Stimulated activated CD4-positive, alpha-beta T cell treated with anti-CD3 and anti-CD28 coated beads, TNF-alpha, amount 100 ng/mL, for 48 hours (primary cell): ENCODE measurements at places on chromosomes 5 and 9.

DNA sequence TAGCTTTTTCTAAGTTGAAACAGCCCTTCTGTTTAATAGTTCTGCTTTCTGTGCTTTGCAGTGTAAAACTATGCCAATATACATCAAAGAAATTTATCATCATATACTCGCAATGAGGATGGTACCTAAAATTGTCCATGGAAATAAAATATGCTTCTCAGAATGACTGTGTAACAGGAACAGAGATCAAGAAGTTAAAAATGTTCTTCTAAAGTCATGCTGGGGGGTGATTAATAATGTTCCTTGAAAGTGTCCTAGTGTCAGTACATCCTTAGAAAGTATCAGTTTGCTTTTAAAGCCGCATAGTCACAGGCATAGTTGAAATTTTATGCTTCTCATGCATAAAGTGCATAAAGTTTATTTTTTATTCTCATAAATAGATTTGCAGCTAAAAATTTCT lies 4.0 kb upstream of the LRRC70 start:
- DNase-seq, result no peak

- no peak for DNase-seq
These were observed 4.5 kb downstream of the PRRX2 start for GRCh38 chr9:129669946-129670345.

GRCh38 chr5:134101686-134102439 lies 12.6 kb upstream of the TCF7 start:
- DNase-seq, result peak; percentile 66

GRCh38 chr5:158543539-158544387 lies 556.0 kb downstream of the EBF1 start:
- DNase-seq, result no peak

DNA sequence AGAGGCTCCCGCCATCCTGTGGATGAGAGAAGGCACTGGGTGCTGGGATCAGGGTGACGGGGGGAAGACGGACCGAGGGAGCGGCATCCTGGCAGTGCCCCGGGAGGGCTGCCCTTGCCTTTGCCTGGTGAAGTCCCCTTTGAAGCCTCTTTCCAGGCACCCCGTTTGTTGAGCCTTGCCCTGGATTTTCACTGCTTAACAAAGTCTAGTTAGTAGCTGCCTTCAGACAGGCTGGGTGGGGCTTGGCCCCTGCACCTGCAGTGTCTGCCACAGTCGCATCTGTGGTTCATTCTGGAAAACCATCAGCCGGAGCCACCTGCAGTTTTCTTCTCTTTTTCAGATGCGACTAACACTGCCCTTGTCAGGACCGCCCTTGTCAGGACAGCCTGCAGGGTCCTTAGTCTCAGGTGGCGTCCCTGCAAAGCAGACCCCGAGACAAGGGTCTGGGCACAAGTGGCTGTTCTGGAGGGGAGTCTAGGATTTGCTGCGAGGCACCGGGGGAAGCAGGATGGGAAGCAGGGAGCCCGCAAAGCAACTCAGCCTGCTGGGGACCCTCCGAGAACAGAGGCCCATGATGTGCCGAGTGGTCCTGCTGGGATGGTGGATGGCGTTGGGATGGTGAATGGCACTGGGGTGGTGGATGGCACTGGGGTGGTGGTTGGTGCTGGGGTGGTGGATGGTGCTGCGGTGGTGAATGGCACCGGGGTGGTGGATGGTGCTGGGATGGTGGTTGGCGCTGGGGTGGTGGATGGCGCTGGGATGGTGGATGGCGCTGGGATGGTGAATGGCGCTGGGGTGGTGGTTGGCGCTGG lies 147.9 kb upstream of the COL5A1 start:
- no peak for DNase-seq

- no peak for DNase-seq
These were observed 46.3 kb downstream of the AP3S1 start for GRCh38 chr5:115888027-115888426.

GRCh38 chr5:169534939-169535338 lies 48.6 kb upstream of the SPDL1 start:
- DNase-seq, result no peak

DNA sequence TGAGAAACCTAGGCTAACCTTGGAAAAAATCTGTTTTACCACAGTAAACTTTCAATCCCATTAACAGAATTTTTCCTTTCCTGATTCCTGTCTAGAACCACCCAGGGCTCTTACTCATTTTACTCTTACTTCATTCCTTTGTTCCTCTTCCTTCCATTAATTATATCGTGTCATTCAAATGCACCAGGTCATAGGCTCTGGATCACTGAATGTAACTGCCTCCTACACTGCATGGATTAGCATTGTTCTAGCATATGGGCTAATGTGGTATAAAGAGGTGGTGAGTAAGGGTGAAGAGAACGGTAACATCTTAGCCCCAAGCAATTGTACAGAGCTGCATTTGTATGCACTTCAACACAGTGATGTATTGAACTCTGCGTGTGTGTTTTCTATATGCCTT lies 49.5 kb upstream of the SPINK5 start:
- DNase-seq, result no peak

DNA sequence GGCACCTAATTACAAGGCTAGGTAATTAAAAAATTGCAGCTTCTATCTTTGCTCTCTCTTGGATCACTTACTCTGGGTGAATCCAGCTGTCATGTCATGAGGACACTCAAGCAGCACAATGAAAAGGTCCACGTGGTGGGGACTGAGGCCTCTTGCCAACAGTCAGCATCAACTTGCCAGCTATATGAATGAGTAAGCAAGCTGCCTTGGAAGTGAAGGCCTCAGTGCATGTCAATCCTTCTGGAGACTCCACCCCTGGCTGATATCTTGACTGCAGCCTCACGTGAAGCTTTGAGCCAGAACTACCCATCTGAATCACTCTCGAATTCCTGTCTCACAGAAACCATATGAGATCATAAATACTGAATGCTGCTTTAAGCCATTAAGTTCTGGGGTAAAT lies 140.5 kb downstream of the SNX18 start:
- no peak for DNase-seq

GRCh38 chr5:111748304-111748763 lies 8.7 kb downstream of the NREP start:
- no peak for DNase-seq

- no peak for DNase-seq
These were observed 378.8 kb downstream of the OSTF1 start for GRCh38 chr9:75467142-75467541.

GRCh38 chr9:122132539-122132938 lies 27.0 kb downstream of the NDUFA8 start:
- DNase-seq, result no peak

DNA sequence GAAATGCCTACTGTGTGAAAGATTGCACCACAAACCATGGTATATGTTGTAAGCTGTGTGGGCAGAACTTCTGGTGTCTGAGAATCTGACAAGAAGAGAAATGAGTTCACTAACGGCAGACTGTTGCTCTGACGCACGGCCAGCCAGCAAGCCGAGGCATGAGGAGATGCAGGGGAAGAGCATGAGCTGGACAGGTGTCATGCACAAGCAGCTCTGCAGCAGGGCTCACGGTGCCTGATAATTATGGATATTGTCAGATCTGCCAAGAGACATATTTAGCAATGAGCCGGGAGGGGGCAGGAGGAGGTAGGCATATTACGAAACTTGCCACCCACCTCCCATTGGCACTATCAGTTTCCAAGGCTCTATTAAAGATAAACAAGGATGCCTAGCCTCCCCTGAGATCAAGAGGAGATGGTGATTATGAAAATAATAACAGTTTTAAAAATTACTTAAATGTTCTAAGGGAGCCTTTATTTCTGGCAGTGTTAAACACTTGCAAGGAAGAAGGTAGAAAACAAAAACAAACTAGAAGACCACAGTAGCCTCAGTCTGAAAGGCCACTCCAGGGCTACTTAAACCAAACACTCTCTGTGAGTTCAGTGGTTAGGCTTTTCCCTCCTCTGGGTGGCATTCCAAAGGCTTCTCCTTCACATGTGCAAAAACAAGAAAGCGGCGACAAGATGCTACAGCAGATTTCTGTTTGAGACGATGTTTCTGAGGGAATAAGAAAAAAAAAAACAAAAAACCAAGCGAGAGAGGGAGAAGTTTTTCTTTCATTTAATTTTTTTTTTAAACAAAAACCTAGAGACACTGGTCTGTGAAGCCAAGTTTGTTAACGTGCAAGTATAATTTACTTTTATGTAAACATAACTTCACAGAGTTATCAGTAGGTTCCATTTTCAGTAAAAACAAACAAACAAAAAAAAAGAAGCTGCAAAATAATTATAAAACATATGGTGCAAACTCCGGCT lies 339.5 kb downstream of the BNC2 start:
- DNase-seq, result no peak

DNA sequence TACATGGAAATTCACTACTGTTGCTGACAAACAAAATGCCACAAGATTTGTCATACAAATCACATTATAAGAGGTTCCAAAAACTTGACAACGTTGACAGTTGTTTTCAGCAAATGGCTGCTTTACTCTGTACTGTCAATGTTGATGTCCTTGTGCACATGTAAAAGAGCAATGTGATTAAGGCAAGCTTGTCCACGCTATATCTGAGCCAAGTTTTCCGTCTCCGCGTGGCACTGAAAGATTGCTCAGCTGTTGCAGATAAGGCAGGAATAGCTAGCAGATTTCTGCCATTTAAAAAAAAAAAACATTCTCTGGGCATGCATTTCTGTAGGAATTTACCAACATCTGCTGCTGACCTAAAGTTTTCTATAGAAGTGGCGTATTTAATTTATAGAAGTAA lies 46.4 kb upstream of the MEF2C start:
- DNase-seq, result no peak

DNA sequence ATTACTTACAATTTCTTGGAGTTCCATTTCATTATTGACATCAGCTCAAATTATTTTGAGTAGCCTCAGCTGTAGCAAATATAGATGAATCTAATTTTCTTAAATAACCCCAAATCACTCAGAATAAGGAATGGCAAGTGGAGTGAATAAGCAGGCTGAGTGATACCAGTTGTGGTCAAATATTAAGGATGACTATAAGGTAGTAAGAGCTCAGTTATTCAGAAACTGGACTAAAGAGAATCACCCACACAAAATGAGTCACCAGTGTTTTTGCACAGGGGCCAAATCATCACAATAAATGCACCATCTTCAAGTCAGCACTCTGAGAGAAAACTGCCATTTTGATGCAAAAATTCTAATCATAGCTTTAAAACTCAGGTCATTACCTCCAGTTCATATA lies 128.9 kb upstream of the TARS1 start:
- DNase-seq, result no peak

GRCh38 chr5:168359820-168360460 lies 68.5 kb downstream of the WWC1 start:
- DNase-seq, result no peak

- no peak for DNase-seq
These were observed 2.1 kb upstream of the PCDHGA1 start for GRCh38 chr5:141328231-141328630.

GRCh38 chr9:130192382-130192999 lies 20.3 kb downstream of the NCS1 start:
- DNase-seq, result no peak

DNA sequence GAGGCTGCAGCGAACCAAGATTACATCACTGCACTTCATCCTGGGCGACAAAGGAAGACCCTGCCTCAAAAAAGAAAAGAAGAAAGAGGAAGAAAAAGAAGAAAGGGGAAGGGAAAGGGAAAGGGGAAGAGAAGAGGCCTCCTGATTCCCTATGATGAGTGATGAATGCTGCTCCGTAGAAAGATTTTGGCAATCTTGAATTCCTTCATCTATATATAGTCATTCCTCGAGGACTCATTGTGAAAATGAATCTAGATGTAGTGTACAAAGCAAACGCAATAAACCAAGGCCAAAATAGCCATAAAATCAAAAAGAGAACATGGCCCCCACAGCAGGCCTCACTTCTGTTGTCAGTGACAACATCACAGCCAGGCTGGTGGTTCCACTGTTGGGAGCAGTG lies 218.0 kb downstream of the DCP2 start:
- DNase-seq, result no peak

- no peak for DNase-seq
These were observed 96.1 kb downstream of the MRPL36 start for GRCh38 chr5:1703352-1704050.

DNA sequence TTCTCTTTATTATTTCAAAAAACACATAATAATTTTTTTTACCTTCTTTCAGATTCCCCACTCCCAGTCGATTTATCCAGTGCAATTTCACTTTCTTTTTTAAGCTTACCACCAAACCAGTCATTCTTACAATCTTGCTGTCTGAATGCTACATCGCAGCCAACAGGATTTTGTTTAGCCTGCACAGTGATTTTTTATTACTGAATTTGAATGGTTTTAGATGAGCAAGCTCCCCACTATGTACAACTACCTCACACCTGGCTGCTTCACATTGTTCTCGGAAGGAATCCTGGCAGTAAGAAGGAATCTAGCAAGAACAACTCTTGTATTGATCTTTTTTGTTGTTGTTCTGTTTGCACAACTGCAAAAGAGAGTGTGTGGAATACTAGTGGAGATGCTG lies 668.1 kb upstream of the WWC1 start:
- no peak for DNase-seq

GRCh38 chr9:113611461-113612215 lies 148.1 kb downstream of the RGS3 start:
- no peak for DNase-seq

GRCh38 chr9:96062031-96062430 lies 186.5 kb downstream of the ERCC6L2 start:
- DNase-seq, result no peak

DNA sequence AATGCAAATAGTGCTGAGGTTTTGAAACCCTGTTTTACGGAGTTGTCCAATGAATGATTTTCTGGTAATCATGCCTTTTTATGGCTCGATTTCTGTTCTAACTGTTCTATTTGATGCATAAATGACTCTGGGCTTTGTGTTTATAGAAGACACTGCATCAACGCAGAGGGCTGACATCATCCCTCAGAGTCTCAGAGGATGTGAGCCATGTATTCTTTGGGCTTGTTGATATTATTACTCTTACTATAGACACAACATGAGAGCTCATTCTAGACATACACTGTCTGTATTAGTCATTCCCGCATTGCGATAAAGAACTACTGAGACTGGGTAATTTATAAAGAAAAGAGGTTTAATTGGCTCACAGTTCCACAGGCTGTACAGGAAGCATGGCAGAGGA lies 31.6 kb downstream of the CDH6 start:
- DNase-seq, result no peak

GRCh38 chr9:134384811-134385479 lies 58.7 kb downstream of the RXRA start:
- DNase-seq, result no peak

DNA sequence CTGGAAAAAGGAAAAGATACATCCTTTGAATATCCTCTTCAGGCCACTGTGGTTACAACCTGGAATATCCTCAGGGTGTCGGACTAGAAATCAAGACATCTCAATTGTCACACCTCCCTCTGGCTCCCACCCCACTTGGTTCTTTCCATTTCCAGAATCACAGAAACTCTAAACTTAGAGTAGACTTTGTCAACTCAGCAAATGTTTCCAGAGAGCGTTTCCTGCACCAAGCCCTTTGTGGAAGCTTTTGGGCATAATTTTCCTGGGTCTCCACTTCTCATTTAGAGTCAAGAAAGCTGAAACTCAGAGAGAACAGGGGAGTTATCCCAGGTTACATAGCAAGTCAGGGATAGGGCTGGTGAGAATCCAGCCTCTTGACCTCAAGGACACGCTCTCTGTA lies 108.8 kb downstream of the ASTN2 start:
- DNase-seq, result no peak

- no peak for DNase-seq
These were observed 1.1 kb upstream of the CNTFR start for GRCh38 chr9:34590381-34591247.
